ENCODE measurements at places on chromosomes 13 and 19.

- DNase-seq: no peak
These were observed 21.6 kb downstream of the ATP4B start for GRCh38 chr13:113636266-113636963.

DNA sequence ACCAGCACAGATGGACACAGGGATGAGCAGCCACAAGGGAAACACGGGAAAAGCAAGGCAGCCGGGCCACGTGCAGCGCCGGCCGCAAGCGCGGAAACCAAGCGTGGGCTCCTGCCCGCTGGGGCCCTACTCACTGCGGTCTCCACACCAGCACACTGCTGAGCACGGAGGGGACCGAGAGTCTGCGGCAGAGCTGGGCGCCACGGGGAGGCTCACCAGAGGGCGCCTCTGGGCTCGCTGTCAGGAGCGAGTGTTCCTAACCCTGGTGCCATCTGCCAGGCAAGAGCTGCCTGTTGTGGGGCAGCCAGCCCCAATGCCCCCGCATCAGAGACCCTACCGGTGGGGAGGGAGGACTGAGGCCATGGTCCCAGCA, 26.5 kb downstream of the MPND start:
- peak; percentile 64 for DNase-seq

DNA sequence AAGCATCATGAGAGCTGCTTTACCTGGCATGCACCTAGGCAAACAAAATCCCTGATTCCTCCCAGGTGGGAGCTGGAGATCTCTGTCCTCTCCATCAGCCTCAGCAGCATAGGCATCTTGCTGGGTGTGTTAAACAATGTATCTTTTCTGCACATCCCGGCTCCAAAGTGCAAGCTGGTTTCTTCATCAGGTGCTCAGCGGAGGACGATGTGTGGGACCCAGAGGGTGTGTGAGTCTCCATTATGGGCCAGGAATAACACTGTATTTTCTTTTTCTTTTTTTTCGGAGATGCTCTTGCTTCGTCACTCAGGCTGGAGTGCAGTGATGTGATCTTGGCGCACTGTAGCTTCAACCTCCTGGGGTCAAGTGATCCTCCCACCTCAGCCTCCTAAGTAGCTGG, 9.9 kb downstream of the CNFN start:
- no peak for DNase-seq

DNA sequence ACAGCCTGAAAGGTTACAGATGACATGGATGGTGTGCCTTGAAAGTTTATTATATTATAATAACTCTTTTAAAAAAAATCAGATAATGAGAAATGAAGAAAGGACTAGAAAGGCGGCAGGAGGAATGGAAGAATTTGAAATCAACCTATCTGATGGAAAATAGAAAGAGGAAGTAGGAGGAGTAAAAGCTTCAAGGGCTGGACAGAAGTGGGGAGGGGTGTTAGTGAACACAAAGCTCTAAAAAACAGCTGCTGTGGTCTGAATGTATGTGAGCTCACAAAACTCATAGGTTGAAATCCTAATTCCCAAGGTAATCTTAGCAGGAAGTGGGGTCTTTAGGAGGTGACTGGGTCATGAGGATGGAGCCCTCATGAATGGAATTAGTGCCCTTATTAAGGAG, 19.5 kb downstream of the CCDC70 start:
- DNase-seq: no peak

GRCh38 chr13:83311886-83312577, 570.2 kb downstream of the SLITRK1 start:
- DNase-seq: no peak

- no peak for DNase-seq
These were observed 16.2 kb downstream of the FRY start for GRCh38 chr13:32047793-32048192.

DNA sequence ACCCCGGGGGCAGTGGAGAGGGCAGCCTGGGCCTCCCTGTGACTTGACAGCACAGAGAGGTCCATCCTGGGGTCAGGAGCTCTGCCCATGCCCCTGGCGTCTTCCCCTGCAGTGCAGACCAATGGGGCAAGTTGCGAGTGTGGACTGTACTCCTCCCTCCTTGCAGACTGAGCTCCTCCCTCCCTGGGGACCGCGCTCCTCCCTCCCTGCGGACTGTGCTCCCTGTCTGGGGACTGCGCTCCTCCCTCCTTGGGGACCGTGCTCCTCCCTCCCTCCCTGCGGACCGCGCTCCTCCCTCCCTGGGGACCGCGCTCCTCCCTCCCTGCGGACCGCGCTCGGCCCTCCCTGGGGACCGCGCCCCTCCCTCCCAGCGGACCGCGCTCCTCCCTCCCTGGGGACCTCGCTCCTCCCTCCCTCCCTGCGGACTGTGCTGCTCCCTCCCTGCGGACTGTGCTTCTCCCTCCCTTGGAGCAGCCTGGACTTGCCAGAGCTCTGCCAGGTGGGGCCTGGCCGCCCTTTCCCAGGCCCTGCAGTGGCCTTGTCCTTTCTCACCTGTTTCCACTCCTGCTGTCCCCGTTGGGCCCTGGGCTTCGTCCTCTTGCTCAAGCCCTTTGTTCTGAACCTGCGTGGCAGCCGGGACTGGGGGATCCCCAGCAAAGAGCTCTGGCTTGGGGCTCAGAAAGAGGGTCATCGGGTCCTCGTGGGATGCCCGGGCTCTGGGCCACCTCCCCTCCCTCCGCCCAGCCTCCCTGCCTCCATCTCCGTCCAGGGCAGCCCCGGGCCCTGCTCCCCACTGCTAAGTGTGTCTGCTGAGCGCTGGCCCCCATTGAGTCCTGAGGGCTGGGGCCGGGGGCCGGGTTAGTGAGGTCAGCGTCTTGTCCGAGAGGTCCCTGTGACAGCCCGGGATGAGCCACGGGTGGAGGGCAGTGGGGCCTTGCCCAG, 6.8 kb downstream of the GAMT start:
- DNase-seq: no peak

- no peak for DNase-seq
These were observed 12.1 kb upstream of the EHD2 start for GRCh38 chr19:47700934-47701716.

GRCh38 chr13:69970520-69970919, 137.1 kb upstream of the ATXN8OS start:
- DNase-seq: no peak

- no peak for DNase-seq
These were observed 39.3 kb downstream of the CEACAM1 start for GRCh38 chr19:42488783-42489521.

- DNase-seq: no peak
These were observed 1581.3 kb downstream of the EFNB2 start for GRCh38 chr13:104954210-104954609.

- peak; percentile 63 for DNase-seq
These were observed 11.7 kb downstream of the PRR36 start for GRCh38 chr19:7862413-7862951.

- no peak for DNase-seq
These were observed 12.6 kb downstream of the LSM4 start for GRCh38 chr19:18310118-18310909.

DNA sequence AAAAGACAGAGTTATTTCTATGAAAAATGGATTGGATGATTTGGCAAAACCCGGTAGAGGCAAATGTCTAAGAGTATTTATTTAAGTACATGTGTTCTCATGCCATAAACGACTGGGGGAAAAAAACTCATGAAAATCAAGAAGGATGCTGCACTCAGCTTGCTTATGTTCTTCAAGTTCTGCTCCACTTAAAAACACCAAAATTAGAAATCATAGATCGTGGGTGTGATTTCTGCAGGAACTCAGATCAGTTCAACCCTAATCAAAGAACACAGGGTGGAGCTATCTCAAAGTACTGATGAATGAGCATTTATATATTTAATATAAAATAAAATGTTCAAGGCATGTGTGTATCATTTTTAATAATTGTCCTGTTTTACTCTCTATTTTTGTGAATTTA, 103.8 kb downstream of the FGF14 start:
- no peak for DNase-seq

DNA sequence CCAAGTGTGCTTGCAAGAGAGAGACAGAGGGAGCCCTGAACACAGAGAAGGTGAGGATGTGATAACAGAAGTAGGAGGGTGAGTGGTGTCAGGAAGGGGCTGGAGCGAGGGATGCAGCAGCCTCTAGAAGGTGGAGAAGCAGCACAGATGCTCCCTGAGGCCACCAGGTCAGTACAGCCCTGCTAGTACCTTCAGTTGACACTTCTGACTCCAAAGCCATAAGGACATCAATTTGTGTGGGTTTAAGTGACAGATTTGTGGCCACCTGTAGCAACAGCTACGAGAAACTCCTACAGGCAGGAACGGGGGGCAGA, 6.9 kb downstream of the ERICH4 start:
- DNase-seq: no peak

- DNase-seq: no peak
These were observed 58.1 kb upstream of the SIAH3 start for GRCh38 chr13:45909673-45910072.

GRCh38 chr19:33905473-33905936, 108.8 kb downstream of the KCTD15 start:
- no peak for DNase-seq

GRCh38 chr13:97933776-97934175, 19.7 kb upstream of the IPO5 start:
- no peak for DNase-seq

DNA sequence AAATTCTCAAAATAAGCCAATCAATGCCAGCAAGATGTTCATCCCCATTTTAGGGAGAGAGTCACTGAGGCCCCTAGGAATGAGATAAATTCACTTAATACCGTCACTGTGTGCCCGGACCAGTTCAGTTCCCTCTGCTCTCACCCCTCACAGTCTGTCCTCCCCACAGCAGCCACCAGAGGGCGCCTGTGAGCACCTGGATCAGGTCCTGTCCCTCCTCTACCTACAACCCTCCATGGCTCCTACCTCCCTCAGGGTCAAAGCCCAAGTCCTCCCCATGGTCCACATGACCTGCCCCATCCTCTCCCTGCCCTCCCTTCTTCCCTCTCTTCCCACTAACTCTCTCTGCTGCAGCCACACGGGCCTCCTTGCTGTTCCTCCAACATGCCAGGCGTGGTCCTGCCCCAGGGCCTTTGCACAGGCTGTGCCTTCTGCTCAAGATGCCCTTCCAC, 42.0 kb upstream of the NFIC start:
- DNase-seq: peak; percentile 42

- no peak for DNase-seq
These were observed 3.2 kb upstream of the LGALS13 start for GRCh38 chr19:39599116-39599515.

DNA sequence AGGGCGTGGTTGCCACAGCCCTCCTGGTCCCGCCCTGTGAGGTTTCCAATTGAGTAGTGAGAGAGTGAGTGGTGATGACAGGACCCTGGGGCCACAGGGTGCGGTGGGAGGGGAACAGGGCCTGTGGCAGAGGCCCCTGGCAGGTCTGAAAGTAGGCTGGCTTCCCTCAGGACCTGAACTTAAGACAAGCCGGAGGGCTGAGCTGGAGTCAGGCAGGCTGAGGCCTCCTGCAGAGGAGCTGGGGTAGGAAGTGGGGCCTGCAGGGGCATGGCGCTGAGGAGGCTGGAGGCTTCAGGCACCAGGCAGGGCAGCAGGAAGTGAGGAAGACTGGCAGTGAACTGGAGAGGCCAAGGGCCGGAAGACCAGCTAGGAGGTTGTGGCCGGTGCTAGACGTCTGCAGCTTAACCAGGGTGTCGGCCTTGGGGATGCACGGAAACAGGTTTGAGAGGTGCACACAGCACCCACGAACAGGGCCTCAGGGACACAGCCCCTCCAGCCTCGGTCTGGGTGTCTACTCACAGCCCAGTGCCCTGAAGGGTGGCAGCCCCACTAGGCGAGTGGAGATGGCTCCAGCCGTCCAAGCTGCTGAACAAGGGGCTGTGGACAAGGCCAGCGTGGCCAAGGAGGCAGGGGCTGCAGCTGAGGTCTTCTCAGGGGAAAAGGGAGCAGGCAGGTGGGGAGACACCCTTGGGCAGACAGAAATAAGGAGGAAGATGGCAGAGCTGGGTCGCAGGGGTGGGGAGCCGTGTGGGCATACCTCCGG, 17.8 kb downstream of the POP4 start:
- DNase-seq: no peak

DNA sequence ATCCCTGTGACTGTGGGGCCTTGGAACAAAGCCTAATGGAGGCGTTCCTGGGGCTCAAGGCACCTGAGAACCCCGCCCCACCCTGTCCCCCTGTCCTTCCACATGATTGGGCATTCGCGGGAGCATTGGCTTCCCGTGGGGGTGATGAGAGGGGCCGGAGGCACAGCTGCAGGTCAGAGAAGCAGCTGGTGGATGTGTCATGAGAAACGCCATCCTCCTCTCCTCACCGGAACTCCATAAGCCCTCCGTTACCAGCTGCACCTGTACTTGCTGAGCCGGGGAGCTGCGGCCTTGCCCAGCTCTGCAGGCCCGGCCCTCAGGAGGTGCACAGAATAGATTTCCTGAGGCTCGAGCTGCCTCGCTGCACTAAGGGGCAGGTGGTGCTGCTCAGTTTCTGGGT, 42.0 kb downstream of the CAPN12 start:
- no peak for DNase-seq

GRCh38 chr13:112819816-112820215, 130.0 kb downstream of the ATP11A start:
- DNase-seq: no peak

DNA sequence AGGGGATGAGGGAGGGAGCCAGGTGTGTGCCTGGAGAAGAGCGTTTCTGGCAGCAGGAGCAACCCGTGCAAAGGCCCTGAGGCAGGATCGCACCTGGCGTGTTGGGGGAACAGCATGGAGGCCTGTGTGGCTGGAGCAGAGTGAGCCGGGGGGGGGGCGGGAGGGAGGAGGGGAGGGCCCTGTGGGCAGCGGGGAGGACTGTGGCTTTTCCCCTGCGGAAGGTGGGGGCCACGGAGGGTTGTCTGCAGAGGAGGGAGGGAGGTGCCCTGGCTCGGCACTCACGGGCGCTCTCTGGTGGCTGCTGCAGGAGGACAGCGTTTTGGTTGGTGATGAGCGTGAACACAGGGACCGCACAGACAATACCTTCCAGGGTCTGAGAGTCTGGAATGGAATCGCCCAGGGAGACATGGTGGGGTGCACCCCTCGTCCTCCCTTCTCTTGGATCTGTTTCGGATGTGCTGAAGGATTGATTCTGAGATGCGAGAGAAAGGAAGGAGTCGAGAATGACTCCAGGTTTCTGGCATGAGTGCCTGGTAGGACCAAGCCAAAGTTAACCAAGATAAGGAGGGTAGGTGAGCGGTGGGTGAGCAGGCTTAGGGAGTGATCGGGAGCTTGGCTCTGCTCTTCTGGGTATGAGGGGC, 6.5 kb downstream of the RAB11B start:
- peak; percentile 41 for DNase-seq
